Smooth muscle cell of the umbilical artery (primary cell): ENCODE measurements at places on chromosomes 7 and 10. TPM values are rescaled to one million over a fixed set of nuclear protein-coding genes. Genes with fewer than 3 reads are reported as not detected.

The NUTM2E gene
- total RNA-seq, result 0.05 TPM in 1 of 2 replicates, not detected in the other

The PSD gene
- 2.4 and 12.2 TPM in 2 replicates for total RNA-seq

The BICC1 gene
- total RNA-seq, result 21.9 and 22.0 TPM in 2 replicates

The INMT gene
- 0.30 TPM in 1 of 2 replicates, not detected in the other for total RNA-seq

The CDK1 gene
- total RNA-seq, result 4.8 and 31.6 TPM in 2 replicates

The PRKCQ gene
- under 0.01 and 0.55 TPM in 2 replicates for total RNA-seq

The KCNIP2 gene
- total RNA-seq, result 0.59 and 1.1 TPM in 2 replicates

The PLAC9 gene
- total RNA-seq, result 2.6 and 2.7 TPM in 2 replicates

The TRPV5 gene
- not detected in 2 replicates for total RNA-seq

The SFTPA1 gene
- total RNA-seq, result not detected in 2 replicates

The ITPRID1 gene
- total RNA-seq, result not detected in 2 replicates

The PTPRE gene
- total RNA-seq, result 2.1 and 9.5 TPM in 2 replicates

The TBXAS1 gene
- 0.30 and 2.4 TPM in 2 replicates for total RNA-seq

The CABCOCO1 gene
- total RNA-seq, result 0.18 TPM in 1 of 2 replicates, not detected in the other

The VSTM2A gene
- total RNA-seq, result not detected in 2 replicates

The SHOC2 gene
- total RNA-seq, result 36.2 and 45.9 TPM in 2 replicates

The OR9A2 gene
- total RNA-seq, result not detected in 2 replicates

The NPTX2 gene
- 0.69 and 1.5 TPM in 2 replicates for total RNA-seq
